Subcutaneous preadipocyte (primary cell): ENCODE measurements at places on chromosomes 7 and 10. TPM values are rescaled to one million over a fixed set of nuclear protein-coding genes. Genes with fewer than 3 reads are reported as not detected.

Gene SPDYE18
- 0.59 TPM in 1 of 2 replicates, not detected in the other for total RNA-seq

Gene PAPOLB
- under 0.01 and 0.20 TPM in 2 replicates for total RNA-seq

Gene OGDH
- total RNA-seq: 73.1 and 109 TPM in 2 replicates

Gene LRMDA
- total RNA-seq: 3.1 and 10.7 TPM in 2 replicates

Gene OPN4
- not detected in 2 replicates for total RNA-seq

Gene AS3MT
- 1.2 and 1.8 TPM in 2 replicates for total RNA-seq

Gene TMEM130
- not detected in 2 replicates for total RNA-seq

Gene CYP3A5
- 2.0 and 4.0 TPM in 2 replicates for total RNA-seq

Gene CCL24
- total RNA-seq: not detected in 2 replicates

Gene HOXA1
- total RNA-seq: 0.73 and 1.4 TPM in 2 replicates

Gene POU6F2
- total RNA-seq: not detected in 2 replicates

Gene ADCYAP1R1
- 3.1 and 9.6 TPM in 2 replicates for total RNA-seq

Gene EN2
- not detected in 2 replicates for total RNA-seq

Gene ADAM12
- total RNA-seq: 142 and 180 TPM in 2 replicates

Gene ZNF277
- total RNA-seq: 31.5 and 37.5 TPM in 2 replicates

Gene PLEKHS1
- not detected in 2 replicates for total RNA-seq

Gene GPAM
- total RNA-seq: 9.2 and 10.6 TPM in 2 replicates

Gene GIMAP5
- total RNA-seq: not detected in 2 replicates

Gene KNDC1
- total RNA-seq: under 0.01 and 0.20 TPM in 2 replicates

Gene ATOH7
- under 0.01 TPM in 1 of 2 replicates, not detected in the other for total RNA-seq

Gene TRIM50
- total RNA-seq: not detected in 2 replicates

Gene GNAT3
- total RNA-seq: not detected in 2 replicates

Gene LOXL4
- total RNA-seq: 7.2 and 8.8 TPM in 2 replicates

Gene MAPK8
- total RNA-seq: 20.2 and 26.2 TPM in 2 replicates

Gene ABCC2
- 12.1 and 22.7 TPM in 2 replicates for total RNA-seq

Gene PLCE1
- total RNA-seq: 0.59 and 1.1 TPM in 2 replicates

Gene MBL2
- total RNA-seq: not detected in 2 replicates

Gene TAS2R41
- total RNA-seq: not detected in 2 replicates

Gene GPR37
- total RNA-seq: not detected in 2 replicates

Gene CAPZA2
- 102 and 114 TPM in 2 replicates for total RNA-seq

Gene APBB1IP
- total RNA-seq: 2.9 and 12.9 TPM in 2 replicates
